ENCODE measurements at places on chromosomes 1 and 21. TPM values are rescaled to one million over a fixed set of nuclear protein-coding genes. Genes with fewer than 3 reads are reported as not detected.
A peak's percentile ranks its signal among the peaks of the same experiment; 100 is the strongest.

DNA sequence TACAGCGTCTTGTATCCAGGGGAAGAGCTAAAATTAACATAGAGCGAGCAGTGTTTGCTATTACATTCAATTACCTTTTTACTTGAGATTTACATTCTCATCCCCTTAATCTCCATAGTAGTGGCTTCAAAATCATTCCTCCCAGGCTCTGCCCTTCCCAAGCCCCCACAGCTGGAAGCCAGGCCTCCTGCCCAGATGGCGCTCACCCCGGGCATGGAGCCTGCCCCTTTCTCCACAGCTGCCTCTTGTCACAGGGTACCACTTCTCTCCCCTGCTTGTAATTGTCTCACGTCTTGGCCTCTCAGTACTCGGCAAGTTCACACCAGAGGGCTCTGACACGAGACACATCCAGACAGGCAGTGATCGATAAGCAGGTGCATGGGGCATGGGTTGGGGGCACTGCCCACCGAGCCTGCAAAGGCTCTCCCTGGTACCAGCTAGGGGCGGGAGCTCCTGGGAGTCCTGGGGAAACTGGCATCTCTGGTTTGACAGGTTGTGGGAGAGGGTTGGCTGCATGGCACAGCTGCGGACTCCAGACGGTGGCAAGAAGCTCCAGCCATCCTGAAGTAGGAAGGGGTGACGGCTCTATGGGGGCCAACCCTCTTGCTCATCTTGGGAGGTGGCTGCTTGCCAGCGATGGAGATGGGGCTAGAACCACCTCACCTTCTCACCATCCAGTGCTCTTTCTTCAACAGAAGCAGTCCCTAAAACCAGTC is 20.1 kb downstream of the CASZ1 start:
- DNase-seq = no peak

DNA sequence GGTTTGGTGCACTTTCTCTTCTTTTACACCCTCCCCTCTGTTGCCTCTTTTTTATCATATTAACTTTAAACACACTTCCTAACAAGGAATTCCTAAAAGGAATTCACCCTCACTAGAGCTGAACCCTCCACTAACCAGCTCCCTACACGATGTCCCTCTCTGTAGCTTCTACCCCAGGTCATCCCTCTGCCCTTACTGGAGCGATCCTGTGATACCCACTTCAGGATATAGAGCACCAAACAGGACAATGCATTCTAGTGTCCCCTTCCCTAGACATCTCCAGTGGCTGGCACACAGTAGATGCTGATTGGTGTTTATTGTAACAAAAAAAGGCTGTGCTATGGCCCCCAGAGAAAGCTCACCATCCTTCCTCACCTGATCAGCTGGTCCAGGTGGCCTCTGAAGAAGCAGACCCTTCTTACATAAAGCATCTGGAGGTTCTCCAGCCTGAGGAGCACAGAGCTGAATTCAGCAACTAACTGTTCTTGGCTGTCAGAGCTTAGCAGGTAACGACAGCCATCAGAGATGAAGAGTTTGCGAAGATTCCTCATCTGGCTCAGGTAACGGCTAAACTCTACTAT is 1.4 kb downstream of the PRAMEF18 start:
- peak; percentile 4 for DNase-seq

DNA sequence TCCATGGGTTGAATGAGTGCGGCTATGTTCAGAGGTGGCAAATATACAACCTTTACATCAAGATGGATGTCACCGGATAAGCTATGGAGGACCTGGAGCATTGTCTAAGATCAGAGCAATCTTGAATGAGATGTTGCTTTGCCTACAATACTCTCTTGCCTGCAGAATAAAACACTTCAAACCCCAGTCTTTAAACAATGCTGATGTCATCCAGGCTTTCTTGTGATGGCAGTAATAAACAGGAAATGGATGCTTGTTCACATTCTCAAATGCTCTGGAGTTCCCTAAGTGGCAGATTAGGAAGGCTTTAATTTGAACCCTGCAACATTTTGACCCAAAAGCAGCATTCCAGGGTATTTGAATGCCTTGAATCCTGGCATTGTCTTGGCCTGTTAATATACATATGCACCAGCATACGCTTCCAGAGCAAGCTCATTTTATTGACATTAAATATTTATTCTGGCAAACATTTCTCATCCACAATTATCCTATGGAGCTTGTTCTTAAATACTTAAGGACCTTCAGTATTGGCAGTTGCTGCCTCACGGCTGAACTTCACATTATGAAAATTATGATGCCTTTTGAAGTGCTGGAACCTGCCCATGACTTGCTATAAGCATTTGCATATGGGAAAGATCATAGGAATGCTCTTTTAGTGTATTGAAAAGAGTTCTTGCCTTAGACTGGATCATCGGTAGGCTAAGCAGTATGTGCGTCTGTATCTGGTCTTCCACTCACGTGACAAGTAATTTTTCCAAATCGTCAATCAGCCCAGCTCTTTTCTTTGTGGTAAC is 422.7 kb downstream of the SIPA1L2 start:
- no peak for DNase-seq

- no peak for DNase-seq
Measured at GRCh38 chr1:242877229-242877628, 352.7 kb upstream of the PLD5 start.

DNA sequence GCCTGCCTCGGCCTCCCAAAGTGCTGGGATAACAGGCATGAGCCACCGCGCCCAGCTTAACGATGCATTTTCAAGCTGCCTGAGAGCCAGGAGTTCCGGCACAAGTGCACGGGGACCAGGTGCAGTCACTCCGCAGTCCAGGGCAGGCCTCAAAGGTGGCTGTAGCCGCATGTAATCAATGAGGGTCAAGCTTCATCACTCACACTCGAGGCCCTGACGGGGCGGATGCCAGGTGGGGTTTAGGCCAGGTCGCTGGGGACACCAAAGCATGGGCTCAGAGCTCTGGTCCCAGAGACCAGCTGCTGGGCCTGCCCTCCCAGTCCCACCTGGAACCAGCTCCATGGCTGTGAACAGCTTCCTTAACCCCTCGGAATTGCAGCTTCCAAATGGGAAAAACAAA is 26.1 kb upstream of the GPR153 start:
- no peak for DNase-seq

GRCh38 chr21:40425981-40426380 is 421.0 kb downstream of the DSCAM start:
- no peak for DNase-seq

DNA sequence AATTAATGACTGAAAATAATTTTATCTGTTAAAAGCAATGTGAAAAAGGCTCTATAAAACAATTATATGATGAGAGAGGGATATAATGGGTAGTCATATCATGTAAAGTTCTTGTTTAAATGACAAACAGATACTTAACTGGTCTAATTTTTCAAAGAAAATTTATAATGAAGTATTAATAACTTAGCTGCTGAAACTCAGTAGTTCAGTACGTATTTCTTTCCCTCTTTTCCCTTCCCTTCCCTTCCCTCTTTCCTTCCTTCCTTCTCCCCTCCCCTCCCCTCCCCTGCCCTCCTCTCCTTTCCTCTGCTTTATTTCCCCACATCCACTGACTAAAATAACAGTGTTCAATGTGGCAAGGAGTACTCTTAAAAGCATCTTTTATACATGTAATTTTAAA is 123.1 kb upstream of the PTGFR start:
- DNase-seq = no peak

GRCh38 chr1:193256019-193256418 is 69.6 kb upstream of the B3GALT2 start:
- no peak for DNase-seq

DNA sequence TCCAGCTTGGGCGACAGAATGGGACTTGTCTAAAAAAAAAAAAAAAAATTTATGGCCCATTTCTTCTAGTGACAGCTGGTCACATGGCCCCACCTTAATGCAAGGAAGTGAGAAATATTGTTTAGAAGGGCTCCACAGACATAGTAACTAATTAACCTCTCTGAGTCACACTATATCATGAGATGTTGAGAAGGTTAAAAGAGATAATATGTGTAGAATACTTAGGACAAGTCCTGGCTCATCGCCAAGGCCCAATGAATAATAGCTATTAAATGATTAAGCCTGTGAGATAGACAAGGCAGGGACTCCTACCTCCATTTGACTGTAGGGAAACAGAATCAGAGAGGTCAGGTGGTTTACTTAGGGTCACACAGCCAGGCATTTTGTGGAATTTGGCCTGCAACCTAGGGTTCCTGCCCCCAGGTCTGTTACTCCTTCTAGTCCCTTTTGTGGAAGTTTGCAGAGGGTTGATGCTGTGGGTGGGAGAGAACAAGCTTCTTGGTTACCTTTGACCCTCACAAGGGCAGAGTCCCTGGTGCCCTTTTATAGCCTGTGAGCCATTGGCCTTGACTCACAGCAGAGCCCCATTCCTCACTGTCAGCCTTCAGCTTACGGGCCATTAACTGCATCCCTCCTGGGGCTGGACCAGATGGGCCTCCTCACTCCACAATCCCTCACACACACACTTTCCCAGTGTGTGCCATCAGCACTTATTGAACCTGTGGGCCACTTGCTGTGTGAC is 48.5 kb downstream of the OPRD1 start:
- no peak for DNase-seq

GRCh38 chr1:225911191-225912130 is 12.6 kb downstream of the PYCR2 start:
- DNase-seq = peak; percentile 52

DNA sequence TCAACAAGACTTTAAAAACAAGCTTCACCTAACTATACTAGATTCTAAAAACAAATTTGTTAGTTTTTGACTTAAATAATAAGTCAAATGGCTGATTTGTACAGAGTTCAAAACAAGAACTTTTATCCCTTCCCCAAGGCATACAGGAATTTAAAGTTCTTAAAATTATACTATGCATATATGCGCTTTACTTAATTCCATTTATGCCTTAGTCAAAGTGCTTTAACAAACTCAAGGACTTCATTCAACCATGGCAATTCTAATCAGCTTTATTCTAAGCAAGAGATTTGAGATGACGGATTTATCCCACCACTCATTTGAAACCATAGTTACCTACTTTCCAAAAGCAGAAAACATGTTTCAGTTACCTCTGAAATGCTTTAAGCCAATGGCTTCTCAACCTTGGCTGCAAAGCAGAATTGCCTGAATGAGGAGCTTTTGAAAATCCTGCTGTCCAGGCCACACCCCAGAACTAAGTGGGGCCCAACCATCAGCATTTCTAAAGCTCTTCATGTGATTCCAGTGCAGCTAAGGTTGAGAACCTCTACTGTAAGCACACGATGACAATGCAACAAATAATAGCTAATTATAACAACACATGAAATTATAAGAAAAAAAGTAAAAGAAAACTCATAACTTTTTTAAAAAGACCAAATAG is 44.6 kb downstream of the TTLL7 start:
- DNase-seq = no peak

DNA sequence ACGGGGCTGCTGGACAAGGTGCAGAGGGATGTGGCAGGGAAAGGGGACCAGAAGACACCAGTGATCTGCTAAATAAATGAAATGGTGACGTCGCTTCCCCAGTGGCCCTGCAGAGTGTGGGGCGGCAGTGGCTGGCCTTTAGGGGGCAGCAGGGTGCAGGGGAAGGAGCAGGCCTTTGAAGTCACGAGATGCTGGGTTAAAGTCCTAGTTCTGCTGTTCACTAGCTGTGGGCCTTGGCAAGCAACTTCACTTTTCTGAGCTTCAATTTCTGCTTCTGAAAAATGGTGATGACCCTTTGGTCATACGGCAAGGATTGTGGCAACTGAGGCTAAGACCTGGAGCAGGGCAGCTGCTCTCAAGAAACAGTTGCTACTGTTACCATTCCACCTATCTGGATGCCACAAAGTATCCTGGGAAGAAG is 9.2 kb upstream of the GALE start:
- no peak for DNase-seq

- no peak for DNase-seq
Measured at GRCh38 chr21:42234464-42235241, 15.7 kb downstream of the ABCG1 start.

DNA sequence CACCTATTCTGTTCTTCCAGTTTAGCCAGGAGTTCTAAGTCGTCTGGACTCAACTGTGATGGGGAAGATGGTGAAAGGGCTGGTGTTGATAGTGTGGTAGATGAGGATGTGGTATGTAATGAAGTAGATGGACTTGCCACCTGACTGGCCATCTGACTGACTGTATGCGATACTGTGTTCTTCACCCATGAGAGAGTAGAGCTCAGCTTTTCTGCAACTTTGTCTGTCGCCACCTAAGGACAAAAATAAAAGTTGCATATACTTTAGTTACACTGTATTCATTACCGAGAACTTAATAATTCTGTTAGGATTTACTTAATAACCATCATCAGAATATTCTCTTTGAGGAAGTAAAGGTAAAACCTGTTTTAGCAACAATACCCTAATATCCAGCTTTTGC is 48.5 kb downstream of the EVI5 start:
- DNase-seq = no peak

DNA sequence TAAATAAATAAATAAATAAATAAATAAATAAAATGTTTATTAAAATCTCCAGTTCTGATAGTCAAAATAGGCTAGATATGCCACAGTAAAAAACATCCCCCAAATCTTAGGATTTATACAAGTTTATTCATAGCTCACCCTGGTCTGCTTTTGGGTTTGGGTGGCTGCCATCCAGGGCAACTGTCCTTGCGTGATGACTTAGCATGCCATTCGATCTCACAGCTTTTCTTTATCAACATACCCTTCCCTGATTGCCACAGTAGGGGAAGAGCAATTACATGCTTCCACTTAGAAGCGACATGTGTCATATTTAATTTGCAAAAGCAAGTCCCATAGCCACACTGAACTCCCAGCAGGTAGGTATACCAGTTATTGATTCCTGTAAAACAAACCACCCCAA is 52.7 kb downstream of the TEX35 start:
- DNase-seq = no peak

DNA sequence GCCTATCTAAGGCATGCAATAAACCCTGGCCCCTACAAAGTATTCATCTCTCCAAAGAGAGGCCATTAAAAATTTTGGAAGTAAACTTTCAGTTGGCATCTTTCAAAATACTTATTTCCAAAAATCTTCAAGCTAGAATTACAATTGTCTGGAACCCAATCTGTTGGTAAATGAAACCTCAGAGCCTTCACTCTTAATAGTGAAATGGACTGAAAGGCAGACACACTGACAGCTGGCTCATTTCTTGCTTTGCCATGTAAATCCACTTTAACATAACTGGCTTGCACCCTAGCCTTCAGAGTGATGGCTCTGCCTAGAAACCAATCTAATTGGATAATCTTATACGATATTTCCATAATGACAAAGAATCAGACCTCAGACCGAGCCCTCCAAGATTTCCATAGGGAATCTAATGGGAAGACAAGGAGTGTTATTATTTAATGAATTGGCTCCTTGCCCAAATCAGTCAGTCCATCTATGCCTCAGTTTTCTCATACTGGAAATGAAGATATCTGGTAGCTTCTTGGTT is 9.2 kb upstream of the PALMD start:
- no peak for DNase-seq

ADGRB2 gene
- 2.3 TPM for total RNA-seq

LMX1A gene
- total RNA-seq = not detected

IQGAP3 gene
- total RNA-seq = 0.21 TPM

PYHIN1 gene
- 3.0 TPM for total RNA-seq

NTRK1 gene
- total RNA-seq = 0.39 TPM

LRRC7 gene
- total RNA-seq = 11.1 TPM

RERE gene
- 107 TPM for total RNA-seq

AMY1C gene
- total RNA-seq = not detected

MUL1 gene
- 30.6 TPM for total RNA-seq

Data from tibial nerve (tissue), 4 donors.